SJSA1 (cell line): ENCODE measurements at places on chromosomes 5 and 9.

- DNase-seq = peak; percentile 8
Measured at GRCh38 chr9:21031091-21031807, at the start of gene HACD4. Gene HACD4, minus strand, starts transcription at chr9:21031640. Its CDS starts 50 bp downstream, at chr9:21031590.

DNA sequence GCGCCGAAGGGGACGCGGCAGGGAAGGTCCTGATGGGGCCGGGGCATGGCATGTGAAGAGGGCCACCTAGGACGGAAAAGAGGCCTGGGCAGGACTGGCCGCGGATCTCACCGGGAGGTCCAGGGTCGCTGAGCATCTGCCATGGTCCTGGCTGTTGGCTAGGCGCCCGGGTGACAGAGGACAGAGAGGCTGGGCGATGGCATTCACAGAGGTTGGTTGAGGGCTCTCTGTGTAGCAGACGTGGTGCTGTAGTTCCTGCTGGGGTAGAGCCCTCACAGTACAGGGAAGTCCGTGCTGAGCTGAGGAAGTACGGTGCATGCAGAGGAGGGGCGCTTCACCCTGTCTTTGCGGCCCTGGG, 427 bp downstream of the PCYOX1L start:
- peak; percentile 74 for DNase-seq

GRCh38 chr5:77181596-77182304, 28.7 kb upstream of the PDE8B start:
- no peak for DNase-seq

DNA sequence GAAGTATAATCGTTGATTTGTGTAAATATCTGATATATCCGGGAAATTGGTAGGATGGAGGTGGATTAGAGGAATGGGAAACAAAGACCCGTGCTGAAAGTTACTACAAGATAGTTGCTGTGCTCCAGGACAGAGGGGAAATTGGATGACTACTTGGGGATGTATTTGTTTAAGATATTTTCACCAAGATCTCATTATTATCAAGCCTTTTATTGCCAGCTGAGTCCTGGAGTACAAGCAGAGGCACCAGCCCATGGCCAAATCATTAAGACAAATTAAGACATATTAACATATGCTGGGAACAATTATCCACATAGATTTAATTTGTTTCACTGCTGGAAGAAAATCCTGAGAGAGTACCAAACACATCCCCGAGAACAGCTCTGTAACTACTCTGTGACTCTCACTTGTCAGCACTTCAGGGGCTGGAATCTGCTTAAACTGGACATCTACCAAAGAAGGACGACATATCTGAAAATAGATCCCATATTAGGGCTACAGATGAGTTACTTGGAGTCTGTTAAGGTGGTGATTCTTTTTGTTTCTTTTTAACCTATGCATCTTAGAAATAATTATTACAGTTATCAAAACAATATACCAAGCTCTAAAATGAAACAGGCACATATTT, 68.2 kb downstream of the SLC1A1 start:
- DNase-seq = no peak

DNA sequence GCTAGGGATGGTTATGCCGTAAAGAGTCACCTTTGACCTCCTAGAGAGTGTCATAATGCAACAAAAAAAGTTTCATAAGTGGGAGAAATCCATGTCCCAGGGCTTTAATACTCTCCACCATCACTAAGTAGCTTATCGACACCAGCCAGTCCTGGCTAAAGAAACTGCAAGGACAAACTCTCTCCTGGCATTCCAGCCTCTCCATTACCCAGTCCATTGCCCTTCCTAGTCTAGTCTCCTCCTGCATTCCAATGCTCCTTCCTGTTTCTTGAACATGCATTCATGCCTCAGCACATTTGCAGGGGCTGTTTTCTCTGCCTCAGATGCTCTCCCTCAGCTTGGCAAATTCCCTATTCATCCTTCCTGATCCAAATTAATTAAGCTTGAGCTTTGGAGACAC, 364.1 kb downstream of the BRINP1 start:
- DNase-seq = no peak

- DNase-seq = no peak
Measured at GRCh38 chr9:128056887-128057723, 10.0 kb downstream of the NAIF1 start.

DNA sequence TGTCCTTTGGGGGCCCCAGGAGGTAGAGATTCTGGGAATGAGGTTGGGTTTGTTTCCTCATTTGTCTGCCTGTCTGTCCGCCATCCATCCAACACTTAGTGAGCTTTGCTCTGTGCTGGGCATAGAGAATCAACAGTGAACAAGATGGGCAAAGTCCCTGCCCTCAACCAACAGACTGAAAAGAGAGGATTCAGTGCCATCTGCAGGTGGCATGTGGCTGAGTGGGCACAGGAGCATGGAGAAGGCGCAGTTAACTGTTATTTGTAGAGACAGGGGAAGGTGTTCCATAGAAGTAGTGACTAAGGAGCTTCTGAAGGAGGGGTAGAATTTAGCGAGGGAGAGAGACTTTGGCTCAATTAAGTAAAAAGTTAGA, 23.1 kb downstream of the POLR1E start:
- DNase-seq = no peak

GRCh38 chr5:119346394-119346793, 9.4 kb upstream of the TNFAIP8 start:
- no peak for DNase-seq

DNA sequence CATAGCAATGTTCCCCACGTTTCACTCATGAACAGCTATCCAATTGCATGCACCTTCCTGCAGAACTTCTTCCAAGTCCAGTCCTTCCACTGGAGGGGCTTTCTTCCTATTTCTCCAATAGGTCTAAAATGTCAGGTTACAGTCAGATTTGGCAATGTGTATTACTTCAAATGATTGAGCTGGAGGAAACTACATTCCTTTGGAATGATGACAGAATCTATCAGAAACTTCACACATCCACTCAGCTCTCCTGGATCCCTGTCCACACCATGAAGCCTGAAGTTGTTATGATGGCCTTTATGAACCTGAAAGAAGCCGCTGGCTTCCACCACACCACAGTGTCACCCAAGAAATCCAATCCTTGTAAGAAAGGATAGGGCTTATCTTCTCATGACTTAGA, 32.2 kb downstream of the FBXW2 start:
- no peak for DNase-seq

- DNase-seq = no peak
Measured at GRCh38 chr5:126988021-126988569, 42.3 kb downstream of the MARCHF3 start.

- no peak for DNase-seq
Measured at GRCh38 chr5:137858954-137859353, 8.7 kb upstream of the MYOT start.

- DNase-seq = no peak
Measured at GRCh38 chr9:78856781-78857180, 559.9 kb downstream of the PSAT1 start.

GRCh38 chr5:80644900-80645299, 9.6 kb upstream of the MSH3 start:
- DNase-seq = no peak

- peak; percentile 68 for DNase-seq
Measured at GRCh38 chr9:133144142-133144903, 19.4 kb downstream of the GBGT1 start.

GRCh38 chr9:121371495-121372061, 1.5 kb upstream of the STOM start:
- DNase-seq = no peak

- no peak for DNase-seq
Measured at GRCh38 chr5:176185133-176185733, 53.0 kb upstream of the SIMC1 start.

DNA sequence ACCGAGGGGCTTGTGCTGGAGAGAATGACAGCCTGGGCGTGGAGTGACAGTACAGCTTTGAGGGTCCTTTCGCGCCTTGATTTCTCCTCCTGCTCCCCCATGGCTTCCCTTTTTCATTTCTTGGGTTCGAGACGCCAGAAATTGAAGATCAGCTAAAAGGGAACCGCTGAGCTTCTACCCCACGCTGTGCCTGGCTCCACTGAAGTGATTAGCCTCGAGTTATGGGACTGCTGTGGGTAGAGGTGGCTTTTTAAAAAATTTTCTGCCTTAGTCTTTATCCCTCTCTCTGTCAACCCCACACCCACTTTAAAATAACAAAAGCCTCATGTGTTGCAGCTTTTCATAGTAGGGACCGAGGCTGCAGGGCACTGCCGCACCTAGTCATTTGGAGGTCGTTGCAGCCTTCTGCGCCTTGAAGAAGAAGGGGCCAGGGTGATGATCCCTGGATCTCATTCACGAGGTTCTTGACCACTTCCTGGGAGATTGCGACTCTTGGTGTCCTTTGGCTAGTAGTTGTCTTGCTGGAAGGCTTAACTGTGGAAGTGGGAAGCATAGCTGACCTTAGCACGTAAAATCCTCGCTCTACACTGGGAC, 603 bp downstream of the PPIP5K2 start:
- peak; percentile 43 for DNase-seq

DNA sequence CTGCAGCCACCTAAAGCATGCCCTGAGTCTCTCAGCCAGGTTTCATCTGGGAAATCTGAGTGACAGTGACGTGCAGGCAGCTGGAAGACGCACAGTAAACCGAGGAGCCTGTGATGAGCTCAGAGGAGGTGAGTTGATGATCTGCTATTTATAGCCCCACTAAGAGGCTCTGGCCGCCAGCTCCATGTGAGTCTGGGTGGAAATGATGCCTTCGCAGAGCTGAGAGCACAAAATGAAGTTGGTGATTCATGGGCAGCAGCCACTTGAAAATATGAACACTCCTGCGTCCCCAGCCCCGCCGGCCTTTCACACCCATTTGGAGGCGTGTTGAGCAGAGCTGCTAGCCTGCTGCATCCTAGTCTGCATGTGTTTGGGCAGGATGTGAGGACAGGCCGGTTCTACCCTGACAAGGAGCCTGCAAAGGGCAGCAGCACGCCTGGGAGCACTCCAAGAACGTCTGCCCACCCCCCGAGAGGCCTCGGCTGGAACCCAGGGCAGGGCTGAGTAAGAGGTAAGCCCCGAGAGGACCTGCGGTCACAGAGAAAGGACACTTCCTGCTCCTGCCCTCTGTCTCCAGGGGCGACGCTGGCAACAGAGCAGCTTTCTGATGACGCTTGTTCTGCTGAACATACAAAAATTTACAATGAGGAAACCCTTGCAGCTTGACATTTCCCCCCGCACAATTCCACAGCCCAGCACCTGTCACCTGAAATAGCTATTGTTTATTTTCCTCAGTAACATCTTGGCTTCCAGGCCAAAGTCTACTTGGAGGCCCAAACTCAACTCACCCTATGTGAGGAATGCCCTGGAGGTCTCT, 25.1 kb upstream of the CDKN2AIPNL start:
- DNase-seq = peak; percentile 84

DNA sequence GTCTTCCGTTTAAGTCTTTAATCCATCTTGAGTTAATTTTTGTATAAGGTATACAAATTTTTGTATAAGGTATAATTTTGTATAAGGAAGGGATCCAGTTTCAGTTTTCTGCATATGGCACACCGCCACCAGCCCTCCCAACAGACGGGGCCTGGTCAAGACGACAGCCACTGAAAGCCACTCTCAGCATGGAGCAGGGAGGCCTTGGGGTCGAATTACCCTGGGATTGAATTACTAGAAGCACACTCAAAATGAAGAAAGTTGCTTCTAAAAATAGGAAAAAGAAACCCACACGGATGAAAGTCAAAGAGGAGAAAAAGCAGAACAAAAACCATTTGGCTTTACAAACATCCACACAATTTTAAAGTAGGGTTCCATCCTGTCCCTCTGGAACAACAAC, 586.2 kb upstream of the ADAMTS16 start:
- DNase-seq = no peak

DNA sequence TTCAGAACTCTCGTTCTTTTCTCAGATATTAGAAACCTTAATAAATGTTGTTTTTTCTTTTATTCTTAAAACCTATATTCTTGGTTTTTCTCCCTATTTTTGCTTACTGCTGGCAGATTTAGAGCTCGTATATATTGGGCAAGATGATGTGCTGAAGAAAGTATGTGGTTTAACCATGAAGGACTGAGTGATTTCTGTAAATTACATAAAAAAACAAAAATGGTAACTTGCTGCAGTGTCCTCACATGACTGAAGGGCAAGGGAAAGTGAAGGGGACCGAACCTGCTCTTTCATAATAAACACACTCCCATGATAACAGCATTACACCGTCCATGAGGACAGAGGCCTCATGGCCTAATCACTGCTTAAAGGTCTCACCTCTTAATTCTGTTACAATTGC, 393.8 kb upstream of the ZNF608 start:
- DNase-seq = no peak

GRCh38 chr5:154520861-154521453, 42.9 kb upstream of the HAND1 start:
- peak; percentile 52 for DNase-seq

GRCh38 chr9:19409401-19410194, 789 bp downstream of the ACER2 start:
- DNase-seq = no peak

DNA sequence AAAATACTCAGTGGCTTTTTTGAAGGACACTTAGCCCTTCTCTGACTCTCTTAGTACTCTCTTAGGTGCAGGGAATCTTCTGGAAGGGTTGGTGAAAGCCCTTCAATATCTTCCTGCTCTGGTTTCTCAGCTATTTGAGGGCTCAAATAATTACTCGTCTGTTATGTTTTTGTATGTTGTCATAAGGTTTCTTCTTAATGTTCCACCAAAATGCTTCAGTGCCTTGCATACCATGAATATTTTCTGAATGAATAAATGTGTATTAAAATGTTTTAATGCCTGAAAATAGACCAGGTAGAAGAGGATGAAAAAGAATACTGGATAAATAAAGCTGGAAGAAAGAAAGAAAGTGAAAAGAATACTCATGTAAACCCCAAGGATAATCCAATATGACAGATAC, 124.3 kb downstream of the STK32A start:
- no peak for DNase-seq

DNA sequence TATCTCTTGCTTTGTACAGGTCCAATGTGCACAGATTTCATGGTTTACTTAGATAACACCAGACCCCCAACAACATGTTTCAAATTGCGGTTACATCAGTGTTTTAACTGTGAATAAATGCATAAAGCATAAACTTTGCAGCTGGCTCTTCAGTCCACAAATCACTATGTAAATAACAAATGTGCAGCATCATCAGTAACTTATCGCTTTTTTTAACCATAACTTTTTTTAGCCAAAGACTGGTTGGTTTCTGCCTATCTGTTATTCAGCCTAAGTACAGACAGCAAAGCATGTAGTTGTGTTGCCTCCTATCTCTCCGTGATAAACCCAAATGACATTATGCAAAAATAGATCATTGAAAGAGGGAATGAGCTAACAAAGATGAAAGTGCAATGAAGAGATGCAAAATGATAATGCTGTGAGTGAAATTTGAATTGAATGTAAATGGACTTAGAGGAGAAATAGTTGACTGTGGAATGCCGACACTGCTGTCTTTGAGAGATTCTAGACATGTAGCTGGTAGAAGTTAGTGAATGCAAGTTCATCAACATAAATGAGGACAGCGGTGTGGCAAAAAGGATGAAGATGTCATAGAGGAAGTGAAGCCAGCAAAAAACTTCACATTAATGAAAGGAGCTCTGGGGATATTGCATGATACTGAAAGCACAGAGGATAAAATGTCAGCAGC, 108.8 kb downstream of the PDE8B start:
- DNase-seq = no peak

GRCh38 chr9:134967547-134967930, 49.8 kb upstream of the FCN1 start:
- DNase-seq = no peak
